T-helper 22 cell (primary cell): ENCODE measurements at places on chromosomes 7 and 10.

DNA sequence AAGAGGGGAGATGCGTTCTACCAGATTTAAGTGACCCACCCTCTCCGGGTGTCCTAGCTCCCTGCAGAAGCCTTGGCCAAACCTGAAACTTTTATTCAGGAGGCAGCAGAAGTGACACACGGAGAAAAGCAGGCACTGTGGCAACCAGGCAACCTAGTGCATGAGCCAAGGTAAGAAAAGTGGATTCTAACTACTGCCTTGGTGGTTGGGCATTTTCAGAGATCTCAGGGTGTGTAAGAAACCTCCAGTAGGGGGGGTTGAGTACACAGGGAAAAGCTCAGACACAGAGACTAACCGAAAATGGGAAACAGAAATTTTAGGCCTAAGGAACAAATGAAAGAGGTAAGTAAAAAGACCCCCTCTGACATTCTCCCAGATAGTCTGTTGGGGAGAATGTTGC lies 645.7 kb downstream of the ANKRD7 start:
- DNase-seq, result no peak

GRCh38 chr10:48651293-48651692 lies 33.4 kb upstream of the WDFY4 start:
- DNase-seq, result no peak

GRCh38 chr10:13907570-13907969 lies 320.8 kb downstream of the PRPF18 start:
- DNase-seq, result no peak

- DNase-seq, result no peak
Observed at GRCh38 chr7:73435471-73436009, 2.0 kb downstream of the FZD9 start.

DNA sequence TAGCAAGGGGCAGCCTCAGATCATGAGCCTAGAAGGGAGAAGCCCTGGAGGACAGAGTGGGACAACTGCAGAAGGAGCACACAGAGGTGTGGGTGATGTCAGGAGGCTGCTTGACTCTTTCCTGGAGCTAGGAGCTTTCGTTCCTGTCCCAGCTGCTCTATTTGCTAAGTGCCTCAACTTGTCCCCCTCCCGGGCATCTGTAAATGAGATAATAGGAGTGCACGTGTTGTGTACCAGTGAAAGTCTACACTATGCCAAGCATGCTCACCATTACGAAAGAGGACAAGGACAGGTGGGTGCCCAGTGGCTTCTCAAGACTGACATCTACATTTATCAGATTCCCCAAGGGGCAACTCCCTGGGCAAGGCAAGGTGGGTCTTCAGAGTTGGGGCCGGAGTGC lies 162.7 kb downstream of the KCNMA1 start:
- DNase-seq, result no peak

GRCh38 chr10:88254091-88254490 lies 329.0 kb downstream of the RNLS start:
- no peak for DNase-seq

GRCh38 chr7:131203291-131203976 lies 124.2 kb upstream of the MKLN1 start:
- DNase-seq, result no peak

GRCh38 chr7:43302211-43302711 lies 189.8 kb downstream of the HECW1 start:
- no peak for DNase-seq

DNA sequence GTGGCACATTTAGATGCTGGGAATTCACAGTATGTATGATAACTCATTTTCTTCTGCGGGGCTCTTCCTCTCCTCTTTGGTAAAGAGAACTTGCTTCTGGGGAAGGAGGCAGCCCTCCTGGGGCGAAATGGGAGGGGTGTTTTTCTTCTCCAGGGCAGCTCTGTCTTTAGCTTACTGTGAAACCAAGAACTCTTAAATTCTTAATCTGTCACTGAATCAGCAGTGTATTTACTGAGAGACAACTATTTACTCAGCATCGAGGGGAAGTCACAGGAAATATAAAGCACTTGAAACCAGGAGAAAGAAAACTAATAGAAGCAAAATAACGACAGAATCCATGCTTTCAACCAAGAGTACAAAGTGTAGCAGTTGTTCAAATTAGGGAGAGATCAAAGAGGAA lies 158.2 kb upstream of the AGK start:
- DNase-seq, result no peak

GRCh38 chr10:131579251-131580071 lies 267.9 kb upstream of the TCERG1L start:
- DNase-seq, result no peak

DNA sequence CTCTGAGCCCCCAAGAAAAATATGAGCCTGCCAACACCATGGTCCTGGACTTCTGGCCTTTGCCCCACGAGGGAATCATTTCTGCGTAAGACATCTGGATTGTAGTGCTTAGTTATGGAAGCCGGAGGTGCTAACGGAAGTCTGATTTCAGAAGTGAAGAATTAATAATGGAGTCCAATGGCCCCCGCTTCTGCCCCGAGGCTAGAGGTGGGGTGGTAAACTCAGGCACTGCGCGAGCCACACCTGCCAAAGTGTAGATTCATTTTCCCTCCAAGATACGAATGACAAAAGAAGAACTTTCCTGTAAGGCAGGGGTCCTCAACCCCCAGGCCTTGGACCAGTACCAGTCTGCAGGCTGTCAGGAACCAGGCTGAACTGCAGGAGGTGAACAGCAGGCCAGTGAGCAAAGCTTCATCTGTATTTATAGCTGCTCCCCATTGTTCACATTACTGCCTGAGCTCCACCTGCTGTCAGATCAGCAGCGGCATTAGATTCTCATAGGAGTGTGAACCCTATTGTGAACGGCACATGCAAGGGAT lies 22.3 kb downstream of the CNPY1 start:
- DNase-seq, result no peak

DNA sequence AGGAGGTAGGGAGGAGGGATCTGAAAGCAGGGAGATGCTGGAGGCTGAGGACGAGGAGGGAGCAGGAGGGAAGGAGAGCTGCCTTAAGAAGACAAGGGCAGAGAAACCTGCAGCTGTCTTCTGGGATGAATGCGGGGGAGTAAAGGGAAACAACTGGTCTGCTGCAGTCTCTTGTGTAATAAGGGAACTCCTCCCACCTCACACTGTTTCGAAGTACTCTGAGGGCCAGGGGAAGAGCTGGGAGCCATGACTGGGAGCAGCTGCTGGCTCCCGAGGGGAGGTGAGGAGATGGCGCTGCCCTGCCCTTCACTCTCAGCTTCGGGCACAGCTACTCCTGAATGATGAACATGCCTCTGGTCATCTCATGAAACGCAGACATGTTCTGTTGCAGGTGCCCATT lies 65.1 kb downstream of the CLEC2L start:
- DNase-seq, result no peak

GRCh38 chr10:8873310-8873709 lies 818.8 kb downstream of the GATA3 start:
- DNase-seq, result no peak

- no peak for DNase-seq
Observed at GRCh38 chr10:34613491-34613890, 201.6 kb downstream of the PARD3 start.
